ENCODE measurements at places on chromosomes 5 and 9. TPM values are rescaled to one million over a fixed set of nuclear protein-coding genes. Genes with fewer than 3 reads are reported as not detected.

DNA sequence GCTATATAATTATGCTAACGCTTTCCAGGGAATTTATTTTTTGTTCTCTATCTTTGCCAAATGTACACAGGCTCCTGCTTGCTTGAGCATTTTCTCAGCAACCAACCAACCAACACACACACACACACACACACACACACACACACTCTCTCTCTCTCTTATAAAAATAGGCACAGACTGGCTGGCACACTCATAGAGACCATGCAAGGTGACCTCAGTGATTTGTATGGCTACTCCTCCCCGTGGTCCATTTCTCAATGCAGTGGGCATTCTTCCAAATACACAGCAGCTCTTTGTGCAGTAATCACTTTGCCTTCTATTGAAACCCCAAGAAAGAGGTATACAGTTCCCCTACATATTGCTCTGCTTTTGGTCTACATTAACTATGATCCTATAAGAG lies 416.0 kb downstream of the MAN2A1 start:
- DNase-seq, result no peak

- DNase-seq, result no peak
These were observed 22.4 kb downstream of the MOCS2 start for GRCh38 chr5:53087171-53087570.

GRCh38 chr5:141135030-141135717 lies at the start of gene PCDHB5:
Gene PCDHB5 (plus strand): TSS chr5:141135206. CDS start chr5:141135435, 229 bp downstream.
- DNase-seq, result peak; percentile 70

- no peak for DNase-seq
These were observed 71.5 kb downstream of the HSPA4 start for GRCh38 chr5:133123297-133123696.

DNA sequence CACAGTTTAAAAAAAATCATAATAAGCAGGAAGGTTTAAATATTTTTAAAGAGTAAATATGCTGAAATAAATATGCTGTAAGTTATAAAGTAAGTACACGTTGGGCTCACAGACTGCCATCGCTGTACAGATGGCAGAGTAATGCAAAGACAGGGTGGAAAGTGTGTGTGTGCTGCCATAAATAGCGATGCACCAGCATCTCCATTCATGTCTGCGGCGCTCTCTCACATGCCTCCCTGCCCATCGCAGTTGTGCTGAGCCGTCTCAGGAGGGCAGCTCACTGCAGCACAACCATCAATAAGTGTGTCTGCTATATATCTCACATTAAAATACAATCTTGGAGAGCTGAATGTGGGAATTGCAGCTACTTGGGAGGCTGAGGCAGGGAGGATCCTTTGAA lies 14.3 kb downstream of the MOCS2 start:
- no peak for DNase-seq

The BRINP1 gene
- 14.0 TPM for total RNA-seq

The PPP1R26 gene
- 22.2 TPM for total RNA-seq

Data from glutamatergic neuron (in vitro differentiated cells).